ENCODE measurements at places on chromosomes 5 and 9.
A peak's percentile ranks its signal among the peaks of the same experiment; 100 is the strongest.

DNA sequence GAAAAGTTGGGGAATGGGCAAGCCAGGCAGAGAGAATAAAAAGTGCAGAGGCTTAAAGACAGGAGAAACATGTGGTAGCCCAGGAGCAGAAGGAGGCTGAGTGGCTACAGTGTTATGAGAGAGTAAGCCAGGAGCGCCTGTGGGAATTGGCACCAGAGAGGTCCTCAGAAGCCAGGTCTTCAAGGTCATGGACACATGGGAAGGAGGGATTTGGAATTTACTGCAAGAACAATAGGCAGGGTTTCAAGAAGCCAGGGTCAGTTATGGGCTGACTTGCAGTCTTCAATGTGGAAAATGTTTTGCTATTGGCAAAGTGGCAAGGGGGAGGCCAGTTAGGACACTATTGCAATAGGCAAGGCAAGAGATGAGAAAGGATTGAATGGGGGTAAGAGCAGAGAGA lies 29.3 kb downstream of the ERAP1 start:
- no peak for DNase-seq

- DNase-seq: no peak
Measured at GRCh38 chr9:120755044-120755443, 38.2 kb downstream of the FBXW2 start.

GRCh38 chr9:28127101-28127500 lies 553.8 kb upstream of the C9orf72 start:
- no peak for DNase-seq

DNA sequence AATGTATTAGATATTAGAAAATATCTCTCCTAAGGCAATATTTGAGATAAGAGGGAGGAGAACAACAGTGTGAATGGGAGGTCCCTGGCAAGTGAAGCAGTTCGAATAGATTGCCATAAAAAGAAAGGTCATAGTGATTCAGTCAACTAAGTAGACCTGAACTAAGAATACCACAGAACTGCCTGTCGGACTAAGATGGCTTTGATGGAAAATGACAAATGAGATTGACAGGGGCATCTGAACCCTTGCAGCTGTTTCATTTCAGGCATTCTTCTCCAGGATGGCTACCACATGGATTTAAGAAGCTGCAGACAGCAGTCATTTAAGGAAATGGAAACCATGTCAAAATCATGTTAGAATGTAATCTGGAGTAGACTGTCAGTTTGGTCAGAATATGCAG lies 308.4 kb upstream of the MEF2C start:
- no peak for DNase-seq

- no peak for DNase-seq
Measured at GRCh38 chr9:10411272-10411671, 201.5 kb downstream of the PTPRD start.

GRCh38 chr5:170219615-170220014 lies 13.2 kb upstream of the C5orf58 start:
- DNase-seq: no peak

- no peak for DNase-seq
Measured at GRCh38 chr5:148937239-148937638, 110.8 kb downstream of the ADRB2 start.

- peak; percentile 87 for DNase-seq
Measured at GRCh38 chr9:112333639-112334431, 416 bp upstream of the PTBP3 start.

- DNase-seq: no peak
Measured at GRCh38 chr5:90967851-90968250, 409.3 kb downstream of the ADGRV1 start.

DNA sequence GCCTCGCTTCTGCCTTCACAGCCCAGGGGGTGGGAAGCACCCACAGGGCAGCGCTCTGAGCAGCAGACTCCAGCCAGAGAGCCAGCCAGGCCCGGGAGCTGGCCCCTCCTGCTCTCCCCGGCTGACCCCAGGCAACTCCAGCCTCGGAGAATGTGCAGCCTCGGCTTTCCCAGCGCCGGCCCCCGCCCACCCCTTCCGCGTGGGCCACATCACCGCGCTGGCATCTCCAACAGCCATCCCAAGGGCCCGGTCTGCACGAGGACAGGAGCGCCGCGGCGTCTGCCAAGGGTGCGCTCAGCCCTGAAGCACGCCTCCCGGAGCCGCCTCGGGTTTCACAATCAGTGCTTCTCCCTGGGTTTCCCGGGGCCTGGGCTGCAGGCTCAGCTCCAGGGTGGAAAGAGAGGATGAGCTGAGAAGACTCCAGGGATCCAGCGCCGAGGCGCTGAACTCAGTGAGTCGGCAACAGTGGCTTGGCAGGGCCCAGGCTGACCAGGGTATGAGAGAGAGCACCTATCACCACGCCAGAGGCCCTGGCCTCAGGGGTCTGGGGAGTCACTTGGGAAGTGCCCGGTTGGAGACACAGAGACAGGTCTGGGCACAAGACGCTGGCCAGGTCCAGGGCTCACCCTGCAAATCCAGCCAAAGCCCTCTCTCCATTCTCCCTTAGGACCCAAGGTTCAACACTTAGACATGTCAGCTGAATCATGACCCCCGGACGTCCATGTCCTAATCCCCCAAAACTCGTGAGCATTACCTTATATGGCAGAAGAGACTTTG lies 79.6 kb downstream of the ADAMTS2 start:
- DNase-seq: no peak

DNA sequence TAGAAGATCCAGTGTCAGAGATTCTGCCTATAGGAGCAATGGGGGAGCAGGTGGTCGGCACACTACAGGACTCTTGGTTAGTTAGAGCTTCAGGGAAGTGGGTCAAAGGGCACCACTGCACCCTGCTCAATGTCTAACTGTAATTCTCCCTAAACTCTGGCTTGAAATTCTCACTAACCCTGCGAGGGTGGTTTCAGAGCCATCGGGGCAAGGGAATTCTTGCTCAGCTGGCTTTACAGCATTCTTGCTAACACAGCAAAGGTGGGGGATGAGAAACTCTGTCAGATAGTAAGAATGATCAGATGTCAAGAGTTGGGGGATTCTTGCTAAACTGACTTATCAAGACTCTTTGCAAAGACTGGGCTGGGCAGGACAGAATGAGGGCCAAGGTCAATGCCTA lies 4.7 kb upstream of the ZNF354C start:
- no peak for DNase-seq

DNA sequence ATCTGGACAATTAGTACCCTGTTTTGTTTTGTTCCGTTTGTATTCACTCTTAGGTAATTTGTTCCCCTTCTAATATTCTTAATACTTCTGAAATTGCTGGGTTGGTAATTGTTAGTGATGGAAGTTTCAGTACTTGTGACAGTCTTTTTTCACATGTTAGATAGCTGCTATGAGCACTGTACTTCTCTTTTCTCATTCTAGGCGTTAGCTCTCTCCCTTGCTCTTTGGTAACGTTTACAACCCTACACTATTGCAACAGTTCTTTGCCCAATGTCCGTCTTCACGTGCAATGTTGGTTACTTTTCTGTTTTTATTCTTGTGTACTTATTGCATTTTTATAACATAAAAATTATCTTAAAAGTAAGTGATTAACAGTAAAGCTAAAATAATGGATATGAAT lies 1509.0 kb downstream of the MAT2B start:
- no peak for DNase-seq

GRCh38 chr5:170275376-170275994 lies 22.1 kb downstream of the LCP2 start:
- DNase-seq: no peak

GRCh38 chr5:6752236-6752635 lies 39.0 kb downstream of the TENT4A start:
- no peak for DNase-seq

GRCh38 chr5:79934681-79935080 lies 56.4 kb downstream of the MTX3 start:
- DNase-seq: no peak

GRCh38 chr9:70525519-70525918 lies 111.1 kb upstream of the KLF9 start:
- DNase-seq: no peak

GRCh38 chr9:134375011-134375390 lies 48.7 kb downstream of the RXRA start:
- DNase-seq: no peak

GRCh38 chr9:32161209-32161608 lies 223.2 kb upstream of the ACO1 start:
- DNase-seq: no peak

GRCh38 chr9:89405826-89406225 lies 87.5 kb downstream of the SECISBP2 start:
- no peak for DNase-seq

- no peak for DNase-seq
Measured at GRCh38 chr5:66644111-66644510, 47.9 kb downstream of the MAST4 start.
